ENCODE measurements at places on chromosomes 7 and 10. TPM values are rescaled to one million over a fixed set of nuclear protein-coding genes. Genes with fewer than 3 reads are reported as not detected.

DNA sequence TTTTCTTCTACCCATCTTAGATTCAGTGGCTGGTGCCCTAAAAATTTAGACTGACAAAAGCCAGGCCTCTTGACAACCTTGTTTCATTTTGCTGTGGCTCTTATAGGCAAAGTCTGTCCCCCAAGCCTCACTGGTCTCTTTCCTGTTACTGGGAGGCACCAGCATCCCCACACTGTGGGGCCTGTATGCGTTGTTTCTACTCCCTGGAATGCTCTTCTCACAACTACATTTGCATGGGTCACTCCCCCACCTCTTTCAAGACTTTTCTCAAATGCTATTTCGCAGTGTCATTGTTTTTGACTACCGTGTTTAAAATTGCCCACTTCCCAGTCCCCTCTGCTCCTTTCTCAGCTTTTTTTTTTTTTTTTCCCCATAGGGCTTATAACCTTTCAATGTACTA is 108.7 kb upstream of the DGKB start:
- H3K4me1 ChIP-seq, result peaks cover 3% of the 10 kb centered on the region
- no peak overlapping the region for H3K4me3 ChIP-seq
- no peaks in the 10 kb centered on the region for H3K27me3 ChIP-seq
- DNase-seq, result no peak
- no peak overlapping the region for H3K27ac ChIP-seq
- H3K36me3 ChIP-seq, result no peaks in the 10 kb centered on the region

GRCh38 chr7:42084263-42084662 is 152.7 kb downstream of the GLI3 start:
- DNase-seq, result no peak
- no peak overlapping the region for H3K4me3 ChIP-seq
- no peaks in the 10 kb centered on the region for H3K27me3 ChIP-seq
- H3K4me1 ChIP-seq, result peaks cover 21% of the 10 kb centered on the region
- H3K36me3 ChIP-seq, result no peaks in the 10 kb centered on the region
- H3K27ac ChIP-seq, result no peak overlapping the region

GRCh38 chr10:71878327-71879034 is 27.4 kb upstream of the PSAP start:
- H3K27ac ChIP-seq, result no peak overlapping the region
- no peaks in the 10 kb centered on the region for H3K4me1 ChIP-seq

Gene ZNF248
- total RNA-seq, result 38.0 TPM

GRCh38 chr7:52168085-52168484 is 851.5 kb upstream of the COBL start:
- no peak for DNase-seq
- no peaks in the 10 kb centered on the region for H3K4me1 ChIP-seq
- H3K27ac ChIP-seq, result no peak overlapping the region
- no peaks in the 10 kb centered on the region for H3K36me3 ChIP-seq
- H3K4me3 ChIP-seq, result no peak overlapping the region
- no peaks in the 10 kb centered on the region for H3K27me3 ChIP-seq

GRCh38 chr10:49458869-49459268 is 63.0 kb upstream of the DRGX start:
- no peak overlapping the region for H3K27ac ChIP-seq
- no peaks in the 10 kb centered on the region for H3K27me3 ChIP-seq
- DNase-seq, result no peak
- H3K4me1 ChIP-seq, result no peaks in the 10 kb centered on the region

DNA sequence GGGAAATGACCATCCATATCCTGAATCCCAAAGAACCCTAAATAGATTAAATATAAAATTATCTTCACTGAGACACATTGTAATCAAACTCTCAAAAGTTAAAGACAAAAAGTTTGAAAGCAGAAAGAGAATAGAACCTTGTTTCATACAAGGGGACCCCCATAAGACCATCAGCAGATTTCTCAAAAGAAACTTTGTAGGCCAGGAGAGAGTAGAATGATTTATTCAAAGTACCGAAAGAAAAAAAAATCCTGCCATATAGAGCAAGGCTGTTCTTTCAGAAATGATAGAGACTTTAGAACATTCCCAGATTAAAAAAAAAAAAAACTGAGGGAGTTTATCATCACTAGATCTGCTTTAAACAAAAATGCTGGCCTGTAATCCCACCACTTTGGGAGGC is 34.8 kb upstream of the KLF14 start:
- H3K36me3 ChIP-seq, result no peaks in the 10 kb centered on the region
- no peak overlapping the region for H3K27ac ChIP-seq
- H3K27me3 ChIP-seq, result no peaks in the 10 kb centered on the region

DNA sequence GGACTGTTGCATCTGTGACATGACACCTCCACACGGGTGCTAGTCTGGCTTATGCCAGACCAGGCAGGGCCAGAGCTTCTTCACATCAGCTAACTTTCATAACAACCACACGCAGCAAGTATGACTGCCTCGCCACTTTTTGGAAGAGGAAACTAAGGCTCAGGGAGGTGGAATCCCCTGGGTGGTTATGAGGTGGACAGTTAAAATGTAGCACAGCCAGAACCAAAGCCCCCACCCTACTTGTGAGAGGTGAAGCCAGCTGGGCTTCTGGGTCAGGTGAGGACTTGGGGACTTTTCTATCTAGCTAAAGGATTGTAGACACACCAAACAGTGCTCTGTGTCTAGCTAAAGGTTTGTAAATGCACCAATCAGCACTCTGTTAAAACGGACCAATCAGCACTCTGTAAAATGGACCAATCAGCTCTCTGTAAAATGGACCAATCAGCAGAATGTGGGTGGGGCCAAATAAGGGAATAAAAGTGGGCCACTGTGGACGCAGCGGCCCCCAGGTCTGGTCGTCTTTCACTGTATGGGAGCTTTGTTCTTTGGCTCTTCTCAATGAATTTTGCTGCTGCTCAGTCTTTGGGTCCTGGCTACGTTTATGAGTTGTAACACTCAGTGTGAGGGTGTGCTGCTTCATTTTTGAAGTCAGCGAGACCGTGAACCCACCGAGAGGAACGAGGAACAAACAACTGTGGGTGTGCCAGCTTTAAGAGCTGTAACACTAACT is 171.0 kb downstream of the PTPN20 start:
- no peak overlapping the region for H3K27ac ChIP-seq
- DNase-seq, result no peak
- no peaks in the 10 kb centered on the region for H3K36me3 ChIP-seq
- H3K4me1 ChIP-seq, result no peaks in the 10 kb centered on the region
